ENCODE measurements at places on chromosomes 16 and 17. TPM values are rescaled to one million over a fixed set of nuclear protein-coding genes. Genes with fewer than 3 reads are reported as not detected.

KRT31 gene
- not detected for total RNA-seq

GRCh38 chr17:76887802-76888201 lies 19.6 kb downstream of the MGAT5B start:
- no peak for DNase-seq

- DNase-seq: no peak
Measured at GRCh38 chr17:63496177-63496576, 19.3 kb downstream of the ACE start.

TMC6 gene
- total RNA-seq: 17.2 TPM

- no peak for DNase-seq
Measured at GRCh38 chr16:88560714-88561484, 9.3 kb upstream of the ZC3H18 start.

- DNase-seq: no peak
Measured at GRCh38 chr17:9406046-9406606, 169.5 kb downstream of the STX8 start.

NPIPB13 gene
- total RNA-seq: 1.1 TPM

GRCh38 chr17:38715216-38715943 lies 10.3 kb downstream of the MLLT6 start:
- DNase-seq: no peak

ULK2 gene
- total RNA-seq: 31.8 TPM

DNA sequence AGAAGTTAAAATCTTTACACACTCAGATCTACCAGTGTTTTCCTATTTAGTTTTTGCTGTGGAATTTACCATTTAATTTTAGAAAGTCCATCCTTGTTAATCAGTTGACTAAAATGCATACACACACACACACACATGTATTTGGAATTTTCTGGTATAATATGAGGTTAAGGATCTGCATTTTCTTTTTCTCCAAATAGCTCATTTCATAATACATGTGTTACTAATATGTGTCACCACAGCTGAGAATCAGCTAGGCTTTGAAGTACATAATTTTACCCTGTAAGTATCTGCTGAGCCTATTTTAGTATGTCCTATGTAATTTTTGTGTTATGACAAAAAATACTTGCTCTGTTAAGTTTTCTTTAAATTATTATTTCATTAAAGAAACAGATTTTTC lies 143.2 kb downstream of the PHKB start:
- DNase-seq: no peak

HEATR9 gene
- not detected for total RNA-seq

COQ7 gene
- total RNA-seq: 28.5 TPM

CDRT15 gene
- not detected for total RNA-seq

Data from NCI-H460 (cell line).